ENCODE measurements at places on chromosomes 2 and 18.
A peak's percentile ranks its signal among the peaks of the same experiment; 100 is the strongest.

DNA sequence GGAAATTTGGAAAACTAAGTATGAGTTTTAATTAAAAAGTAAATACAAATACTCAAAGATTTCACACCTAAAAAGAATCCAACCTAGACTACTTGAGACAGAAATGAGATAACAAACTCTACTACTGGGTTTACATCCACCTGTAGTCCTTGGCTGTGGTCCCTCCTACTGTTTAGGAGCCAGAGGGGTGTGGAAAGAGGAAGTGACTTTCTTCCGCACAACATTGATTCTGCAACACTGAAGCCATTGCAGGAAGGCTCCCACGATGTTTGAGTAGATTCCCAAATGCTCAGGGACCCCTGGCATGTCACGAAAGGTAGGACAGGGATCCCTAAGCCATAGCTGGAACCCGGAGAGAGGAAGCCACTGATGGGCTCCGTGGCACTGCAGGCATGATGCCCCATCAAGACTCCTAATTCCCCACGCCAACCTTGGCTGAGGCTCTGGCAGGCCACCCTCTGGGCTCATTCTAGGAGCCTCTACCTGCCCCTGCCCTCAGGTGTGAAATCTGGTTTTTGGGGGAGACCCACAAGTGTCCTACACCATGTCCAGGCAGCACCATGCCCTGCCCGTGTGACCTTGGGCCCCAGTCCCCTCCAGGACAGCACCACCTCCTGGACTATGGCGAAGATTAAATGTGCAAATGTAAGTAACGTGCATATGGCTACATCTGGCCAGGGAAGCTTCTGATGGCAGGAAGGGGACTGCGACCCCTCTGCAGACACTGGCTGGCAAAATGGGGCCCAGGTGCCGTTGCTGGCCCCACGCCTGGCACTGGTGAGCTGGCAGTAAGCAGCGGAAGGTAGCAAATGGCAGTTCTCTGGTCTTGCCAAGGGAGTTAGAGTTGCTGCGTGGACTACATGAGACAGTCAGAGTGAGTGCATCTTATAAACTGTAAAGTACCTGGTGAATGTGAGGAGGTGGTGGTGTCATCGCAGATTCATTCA is 38.2 kb upstream of the MAL start:
- DNase-seq, result no peak

DNA sequence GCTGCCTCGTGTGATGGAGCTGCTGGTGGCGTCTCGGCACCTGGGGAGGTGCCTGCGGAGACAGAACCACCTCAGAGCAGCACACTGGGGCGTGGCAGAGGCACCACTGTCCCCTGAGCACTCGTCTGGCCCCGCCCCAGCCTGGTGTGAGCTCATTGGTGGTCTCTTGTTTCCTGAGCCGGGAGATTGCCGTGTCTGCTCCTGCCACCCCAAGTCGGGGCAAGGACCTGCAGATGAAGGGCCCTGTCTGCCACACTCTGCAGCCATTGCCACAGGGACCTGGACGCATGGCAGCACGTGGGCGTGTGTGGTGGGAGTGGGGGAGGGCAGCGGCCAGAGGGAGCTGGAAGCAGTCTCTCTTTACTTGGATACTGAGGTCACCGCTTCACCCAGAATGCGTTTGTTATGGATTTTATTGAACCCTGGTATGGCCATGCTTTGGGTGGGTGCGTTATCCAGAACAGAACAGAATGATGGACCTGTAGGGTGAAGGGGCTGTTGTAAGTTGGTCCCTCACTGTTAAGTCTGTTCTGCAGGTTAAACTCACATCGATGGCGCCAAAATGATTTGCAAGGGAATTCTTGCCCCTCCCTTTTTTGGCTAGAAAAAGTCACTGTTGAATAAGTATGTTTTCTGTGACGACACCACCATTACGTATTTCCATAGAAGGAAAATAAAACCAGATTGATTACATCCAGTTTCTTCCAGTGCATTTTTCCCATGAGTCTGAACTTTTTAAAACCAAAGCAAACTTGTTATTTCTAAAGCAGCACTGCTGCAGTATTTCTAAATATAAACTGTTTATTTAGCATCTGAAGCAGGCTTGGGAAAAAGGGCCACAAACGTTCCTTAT is 92.0 kb downstream of the USP40 start:
- DNase-seq, result no peak

DNA sequence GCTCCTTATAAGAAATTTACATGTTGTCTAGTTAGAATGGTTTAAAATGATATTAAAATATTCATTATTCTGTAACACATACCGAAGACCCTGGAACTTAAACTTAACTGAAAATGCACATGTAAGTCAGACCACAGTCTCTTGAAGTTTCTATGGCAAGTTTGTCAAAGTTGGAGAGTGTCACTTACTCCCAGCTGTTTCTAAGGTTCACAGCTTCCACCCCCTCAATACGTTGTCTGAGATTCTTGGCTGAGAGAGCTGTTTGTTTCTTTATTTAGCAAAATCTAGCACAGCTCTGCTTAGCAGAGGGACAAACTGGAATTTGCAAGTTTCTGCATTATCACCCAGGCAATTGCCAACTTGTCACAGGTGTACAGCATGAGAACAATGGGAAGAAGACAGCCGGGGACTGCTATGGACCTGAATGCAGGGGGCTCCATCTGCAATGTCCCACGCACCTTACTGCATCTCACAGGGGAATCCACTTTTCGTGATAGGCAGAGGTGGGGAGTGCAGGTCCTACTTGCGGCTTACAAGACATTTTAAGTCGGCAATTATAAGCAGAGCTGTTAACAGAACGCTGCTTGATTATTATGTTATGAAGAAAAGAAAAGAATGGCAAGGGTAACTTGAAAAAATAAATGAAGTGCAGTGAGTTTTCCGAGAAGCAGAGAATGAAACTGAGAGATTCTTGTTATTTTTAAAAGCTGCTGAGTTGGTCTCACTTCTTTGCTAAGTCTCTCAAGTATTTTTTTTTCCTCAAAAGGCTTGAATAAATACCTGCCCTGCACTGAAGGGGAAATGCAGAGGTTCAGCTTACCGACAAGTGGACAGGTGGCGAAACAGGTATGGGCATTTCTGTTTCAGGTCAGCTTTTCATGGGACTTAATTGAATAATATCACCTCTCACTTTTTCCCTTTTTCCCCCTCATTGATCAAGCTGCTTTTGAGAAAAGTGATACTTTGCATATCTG is 1072.1 kb upstream of the FANCL start:
- DNase-seq, result no peak

- no peak for DNase-seq
Measured at GRCh38 chr2:45259138-45259537, 249.9 kb upstream of the SIX2 start.

GRCh38 chr2:55952415-55952814 is 28.8 kb upstream of the EFEMP1 start:
- DNase-seq, result no peak

- DNase-seq, result no peak
Measured at GRCh38 chr2:230413479-230413878, 2.5 kb upstream of the SP100 start.

GRCh38 chr2:144015655-144016245 is 504.2 kb downstream of the ZEB2 start:
- DNase-seq, result no peak

DNA sequence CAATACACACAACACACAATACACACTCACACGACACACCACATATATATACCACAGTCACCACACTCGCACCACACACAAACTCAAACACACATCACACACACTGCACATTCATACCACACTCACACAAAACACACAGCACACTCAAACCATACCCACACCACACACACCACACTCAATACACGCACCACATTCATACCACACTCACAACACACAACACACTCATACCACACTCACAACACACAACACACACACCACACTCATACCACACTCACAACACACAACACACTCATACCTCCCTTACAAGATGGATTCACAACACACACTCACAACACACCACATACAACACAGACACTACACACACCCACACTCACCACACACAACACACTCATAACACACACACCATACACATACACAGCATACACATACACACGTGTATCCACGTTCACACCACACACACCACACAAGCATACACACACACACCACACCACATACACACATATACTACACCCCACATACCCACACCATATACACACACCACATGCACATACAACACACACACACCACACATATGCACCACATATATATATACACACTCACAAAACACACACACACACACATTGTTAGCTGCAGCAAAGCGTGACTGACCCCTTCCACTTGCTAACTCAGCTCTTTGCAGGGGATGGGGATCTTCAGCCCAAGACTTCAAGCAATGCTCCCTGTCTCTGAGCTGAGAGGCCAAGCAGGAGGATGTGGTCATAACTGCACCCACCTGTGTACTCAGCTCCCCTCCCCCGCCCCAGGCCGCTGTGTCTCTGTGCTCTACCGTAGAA is 59.0 kb downstream of the SDC1 start:
- DNase-seq, result no peak

GRCh38 chr2:189685540-189686229 is 11.2 kb downstream of the ANKAR start:
- DNase-seq, result no peak

- DNase-seq, result no peak
Measured at GRCh38 chr2:59791004-59791618, 762.3 kb downstream of the BCL11A start.

DNA sequence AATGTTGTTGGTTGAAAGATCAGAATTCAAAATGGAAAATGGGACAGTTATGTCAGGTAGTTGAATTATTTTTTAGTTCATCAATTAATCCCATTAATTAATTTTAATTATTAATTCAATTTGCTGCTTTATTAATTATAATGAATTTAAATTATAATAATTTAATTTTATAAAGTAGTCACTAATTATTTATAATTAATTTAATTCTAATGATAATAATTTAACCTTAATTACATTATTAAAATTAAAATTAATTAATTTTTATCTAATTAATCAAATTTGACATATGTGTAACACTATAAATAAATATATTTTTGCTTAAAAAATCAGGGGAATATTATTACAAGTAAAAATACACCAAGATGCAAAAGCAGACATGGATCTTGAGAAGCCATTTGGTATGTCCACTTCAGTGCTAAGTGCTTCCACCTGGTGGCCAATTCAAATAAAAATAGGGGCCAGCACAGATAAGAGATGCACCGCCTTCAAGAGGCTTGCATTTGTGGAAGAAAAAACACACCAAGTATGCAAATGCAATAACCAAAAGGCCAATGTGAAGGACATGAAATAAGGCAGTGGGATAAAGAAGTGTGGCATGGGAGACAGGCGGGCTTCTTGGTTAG is 73.2 kb downstream of the MBP start:
- peak; percentile 54 for DNase-seq

DNA sequence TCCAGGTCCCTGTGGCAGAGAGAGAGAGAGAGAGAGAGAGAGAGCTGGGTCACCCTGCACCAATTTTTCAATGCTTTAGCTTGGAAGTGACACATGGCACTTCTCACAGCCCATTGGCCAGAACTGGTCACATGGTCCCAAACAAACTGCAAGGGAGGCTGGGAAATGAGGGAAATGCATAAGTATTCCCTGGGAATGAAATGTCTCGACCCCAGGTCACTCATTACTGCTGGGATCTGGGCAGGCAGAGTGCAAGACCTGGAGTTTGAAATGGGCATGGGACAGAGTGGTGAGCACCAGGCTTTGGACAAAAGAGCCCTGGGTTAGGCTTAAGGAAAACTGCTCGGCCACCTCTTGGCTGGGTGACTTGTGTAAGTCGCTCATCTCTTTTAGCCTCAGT is 37.0 kb downstream of the SMAD7 start:
- no peak for DNase-seq

DNA sequence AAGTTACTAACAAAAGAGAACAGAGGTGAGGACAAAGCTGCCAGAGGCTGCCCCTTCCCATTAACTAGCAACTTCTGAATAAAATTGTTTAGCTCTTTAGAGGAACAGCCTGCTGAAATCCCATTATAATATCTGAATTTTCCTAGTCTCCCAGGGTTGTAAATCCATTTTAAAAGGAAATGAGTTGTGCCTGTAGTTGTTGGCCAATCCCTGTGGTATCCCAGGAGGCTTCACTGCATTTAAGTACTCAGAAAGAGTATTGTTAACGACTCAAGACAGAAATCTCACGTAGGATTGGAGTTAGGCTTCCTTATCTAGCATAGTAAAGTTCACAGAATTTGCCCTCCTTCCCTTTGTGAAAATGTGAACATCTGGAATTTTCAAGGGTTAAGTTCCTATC is 8.9 kb downstream of the LAPTM4A start:
- no peak for DNase-seq

DNA sequence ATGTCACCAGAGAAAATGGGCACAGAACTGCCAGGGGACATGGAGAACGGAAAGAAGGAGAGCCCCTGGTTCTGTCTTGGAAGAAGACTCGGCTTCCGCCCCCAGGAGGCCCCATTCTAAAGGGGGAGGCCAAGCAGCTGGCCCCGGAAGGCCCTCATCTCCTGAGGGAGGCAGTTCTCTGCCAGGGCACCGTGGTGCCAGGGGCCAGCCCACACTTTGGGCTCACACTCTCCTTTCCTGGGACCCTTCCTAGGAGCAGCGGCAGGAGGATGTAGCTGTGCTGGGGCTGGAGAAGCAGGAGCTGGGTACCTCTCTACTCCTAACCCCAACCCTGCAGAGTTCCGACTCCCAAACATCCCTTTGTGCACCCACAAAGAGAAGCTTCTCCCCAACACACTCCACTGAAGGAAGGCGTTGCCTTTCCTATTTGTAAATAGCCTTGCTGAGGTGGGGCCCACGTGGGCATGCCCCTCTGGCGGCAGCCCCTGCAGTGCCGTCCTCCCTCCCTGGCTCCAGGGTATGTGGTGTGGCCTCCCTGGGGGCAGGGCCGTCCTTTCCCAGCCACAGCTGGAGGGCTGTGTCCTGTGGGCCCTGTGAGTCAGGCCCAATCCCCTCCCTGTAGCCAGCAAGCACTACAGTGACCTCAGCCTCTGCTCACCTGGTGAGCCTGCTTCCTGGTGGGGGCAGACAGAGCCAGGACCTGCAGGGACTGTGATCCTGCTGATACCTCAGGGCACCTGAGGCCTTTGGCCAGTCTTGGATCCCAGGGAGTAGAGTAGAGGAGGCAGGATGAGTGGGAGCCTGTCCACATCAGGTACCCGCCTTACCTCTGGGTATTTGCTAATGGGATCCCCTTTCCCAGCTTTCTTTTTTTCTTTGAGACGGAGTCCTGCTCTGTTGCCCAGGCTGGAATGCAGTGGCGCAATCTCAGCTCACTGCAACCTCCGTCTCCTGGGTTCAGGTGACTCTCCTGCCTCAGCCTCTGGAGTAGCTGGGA is 26.6 kb downstream of the ZFP36L2 start:
- no peak for DNase-seq

DNA sequence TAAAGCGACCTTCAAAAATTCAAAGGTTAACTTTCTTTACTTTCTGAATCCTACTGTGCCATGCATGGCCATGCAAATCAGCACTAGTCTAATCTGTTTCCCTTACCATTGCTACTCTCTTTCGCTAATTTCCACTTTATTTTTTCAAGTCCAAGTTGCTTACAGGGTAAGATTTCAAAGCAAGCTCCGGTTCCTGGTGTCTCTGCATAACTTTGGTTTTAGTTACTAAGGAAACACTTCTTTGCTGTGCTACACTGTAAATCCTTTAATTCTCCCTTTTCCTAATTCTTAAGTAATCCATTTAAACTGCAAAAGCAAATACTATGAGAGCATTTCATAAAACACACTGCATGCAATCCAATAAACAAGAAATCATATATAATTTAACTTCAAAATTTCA is 383.5 kb upstream of the LYPD1 start:
- no peak for DNase-seq

Measured in CD4-positive, alpha-beta T cell treated with Interleukin-12 subunit alpha and Interleukin-12 subunit beta, for 1 hour (primary cell).